ENCODE measurements at places on chromosomes 12 and 14. TPM values are rescaled to one million over a fixed set of nuclear protein-coding genes. Genes with fewer than 3 reads are reported as not detected.

GRCh38 chr14:24925771-24926374 lies 124.1 kb downstream of the STXBP6 start:
- H3K36me3 ChIP-seq, result no peaks in the 10 kb centered on the region
- no peak for DNase-seq
- no peaks in the 10 kb centered on the region for H3K27me3 ChIP-seq
- no peak overlapping the region for H3K4me3 ChIP-seq
- no peaks in the 10 kb centered on the region for H3K4me1 ChIP-seq

DNA sequence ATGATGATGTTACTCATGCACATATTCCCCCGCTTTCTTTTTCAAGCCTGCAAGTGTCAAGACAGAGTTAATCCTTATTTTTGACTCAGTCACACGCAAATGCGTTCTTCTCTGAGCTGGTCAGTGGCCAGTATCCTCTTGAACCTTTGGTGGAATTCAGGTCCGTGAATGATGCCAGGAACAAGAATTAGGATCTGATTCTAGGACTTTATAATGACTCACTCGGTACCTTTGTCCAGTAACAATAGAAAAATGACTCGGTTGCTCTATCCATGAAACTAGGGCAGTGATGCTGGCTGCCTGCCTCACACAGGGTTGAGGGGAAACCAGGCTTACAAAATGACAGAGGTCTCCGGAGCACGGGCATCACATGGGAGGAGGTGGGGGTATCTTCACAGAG lies 185.8 kb upstream of the NUDT4 start:
- DNase-seq, result peak; percentile 67
- H3K27me3 ChIP-seq, result no peaks in the 10 kb centered on the region
- no peaks in the 10 kb centered on the region for H3K36me3 ChIP-seq
- H3K4me1 ChIP-seq, result no peaks in the 10 kb centered on the region
- peak overlapping the region; percentile 55 for H3K27ac ChIP-seq
- H3K4me3 ChIP-seq, result no peak overlapping the region

GRCh38 chr14:55201219-55202101 lies 10.1 kb upstream of the DLGAP5 start:
- H3K36me3 ChIP-seq, result no peaks in the 10 kb centered on the region
- H3K4me1 ChIP-seq, result no peaks in the 10 kb centered on the region
- H3K27ac ChIP-seq, result no peak overlapping the region
- no peak overlapping the region for H3K4me3 ChIP-seq
- DNase-seq, result no peak
- H3K27me3 ChIP-seq, result peaks cover 2% of the 10 kb centered on the region

DNA sequence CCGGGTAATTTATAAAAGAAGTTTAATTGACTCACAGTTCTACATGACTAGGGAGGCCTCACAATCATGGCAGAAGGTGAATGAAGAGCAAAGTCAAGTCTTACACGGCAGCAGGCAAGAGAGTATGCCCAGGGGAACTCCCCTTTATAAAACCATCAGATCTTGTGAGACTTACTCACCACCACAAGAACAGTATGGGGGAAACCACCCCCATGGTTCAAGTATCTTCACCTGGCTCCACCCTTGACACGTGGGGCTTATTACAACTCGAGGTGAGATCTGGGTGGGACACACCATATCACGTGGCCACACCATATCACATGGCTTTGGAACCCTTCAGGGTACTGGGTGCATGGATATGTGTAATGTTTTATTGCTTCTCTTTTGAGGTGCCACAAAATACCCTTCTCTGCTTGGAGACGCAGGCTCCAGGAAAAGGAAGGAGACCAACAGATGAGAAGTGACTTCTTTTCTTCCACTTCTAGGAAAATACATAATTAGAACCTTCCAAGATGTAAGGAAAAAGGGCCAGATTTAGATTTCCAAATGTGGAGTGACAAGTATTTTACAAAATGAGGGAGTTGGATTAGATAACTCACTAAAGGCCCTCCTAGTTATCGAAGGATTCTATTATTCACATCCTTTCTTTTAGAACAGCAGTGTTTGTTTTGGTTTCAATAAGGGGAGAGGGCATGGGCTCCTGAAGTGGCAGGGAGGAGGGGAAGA lies 33.1 kb upstream of the ETFBKMT start:
- no peak overlapping the region for H3K27ac ChIP-seq
- H3K27me3 ChIP-seq, result no peaks in the 10 kb centered on the region
- no peaks in the 10 kb centered on the region for H3K4me1 ChIP-seq
- no peak overlapping the region for H3K4me3 ChIP-seq
- no peak for DNase-seq

GRCh38 chr12:117685110-117685926 lies 283.5 kb downstream of the KSR2 start:
- H3K27me3 ChIP-seq, result peaks cover 2% of the 10 kb centered on the region
- H3K4me3 ChIP-seq, result no peak overlapping the region
- H3K27ac ChIP-seq, result no peak overlapping the region
- no peaks in the 10 kb centered on the region for H3K4me1 ChIP-seq

GRCh38 chr12:46382408-46382963 lies 9.9 kb upstream of the SLC38A2 start:
- no peaks in the 10 kb centered on the region for H3K36me3 ChIP-seq
- H3K4me3 ChIP-seq, result peak overlapping the region; percentile 85
- peak overlapping the region; percentile 96 for H3K27ac ChIP-seq
- no peaks in the 10 kb centered on the region for H3K4me1 ChIP-seq

DNA sequence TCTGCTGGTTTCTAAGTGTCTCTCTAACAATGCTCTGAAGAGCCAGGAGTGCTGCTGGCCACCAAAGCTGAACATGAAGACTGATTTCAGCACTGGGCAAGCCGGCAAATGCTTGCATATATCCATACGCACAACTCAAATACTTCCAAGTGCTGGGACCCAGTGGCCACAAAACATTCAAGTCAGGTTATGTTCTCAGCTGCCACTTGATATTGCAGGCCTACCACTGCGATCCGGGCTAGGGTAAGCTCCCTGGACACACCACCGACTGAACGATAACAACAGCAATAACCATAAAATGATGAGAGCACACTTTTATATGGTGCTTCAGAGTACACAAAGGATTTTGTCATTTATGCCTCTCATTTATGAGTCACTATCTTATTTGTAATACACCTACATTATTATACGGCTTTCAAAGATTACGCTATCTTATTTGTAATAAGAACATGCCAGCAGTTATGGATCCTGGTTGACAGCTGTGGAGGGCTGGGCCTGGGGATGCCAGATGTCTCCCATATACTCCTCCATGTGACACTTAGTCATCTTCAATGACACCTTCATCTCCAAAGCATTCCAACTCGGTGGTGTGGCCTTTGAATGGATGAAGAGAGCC lies 35.5 kb downstream of the CRACR2A start:
- DNase-seq, result no peak
- no peak overlapping the region for H3K27ac ChIP-seq
- H3K36me3 ChIP-seq, result no peaks in the 10 kb centered on the region
- H3K27me3 ChIP-seq, result no peaks in the 10 kb centered on the region

DNA sequence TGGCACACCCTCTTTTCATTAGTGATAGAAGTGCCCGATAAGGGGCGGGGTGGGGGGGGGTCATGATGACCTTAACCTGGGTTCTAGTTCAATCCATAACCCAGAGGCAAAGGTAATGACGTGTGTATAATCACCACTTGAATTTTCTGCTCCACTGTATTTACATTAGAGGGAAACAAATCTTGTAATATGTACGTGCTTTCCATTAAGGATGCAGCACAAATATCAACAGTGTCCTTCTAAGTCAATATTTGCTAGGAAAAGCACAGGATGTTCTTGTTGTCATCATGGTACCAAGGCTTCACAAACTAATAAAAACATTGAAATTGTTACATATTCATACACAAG lies 121.2 kb upstream of the SLC38A2 start:
- no peak overlapping the region for H3K27ac ChIP-seq
- H3K36me3 ChIP-seq, result no peaks in the 10 kb centered on the region
- no peak overlapping the region for H3K4me3 ChIP-seq
- DNase-seq, result no peak

GRCh38 chr12:104371043-104371870 lies 67.7 kb downstream of the EID3 start:
- no peak overlapping the region for H3K27ac ChIP-seq
- no peaks in the 10 kb centered on the region for H3K36me3 ChIP-seq
- no peak for DNase-seq
- no peak overlapping the region for H3K4me3 ChIP-seq
- H3K27me3 ChIP-seq, result no peaks in the 10 kb centered on the region
- H3K4me1 ChIP-seq, result no peaks in the 10 kb centered on the region

- H3K4me1 ChIP-seq, result no peaks in the 10 kb centered on the region
- H3K27ac ChIP-seq, result no peak overlapping the region
- no peaks in the 10 kb centered on the region for H3K27me3 ChIP-seq
- no peak overlapping the region for H3K4me3 ChIP-seq
- H3K36me3 ChIP-seq, result no peaks in the 10 kb centered on the region
Measured at GRCh38 chr12:94202245-94203180, 54.1 kb downstream of the PLXNC1 start.

GRCh38 chr12:123696646-123697045 lies 15.5 kb upstream of the ATP6V0A2 start:
- H3K4me1 ChIP-seq, result no peaks in the 10 kb centered on the region
- H3K27me3 ChIP-seq, result no peaks in the 10 kb centered on the region
- no peak overlapping the region for H3K4me3 ChIP-seq
- H3K36me3 ChIP-seq, result no peaks in the 10 kb centered on the region
- no peak for DNase-seq

Gene CLEC1B
- not detected for total RNA-seq

Gene SNAPC1
- 7.0 TPM for total RNA-seq

Gene FERMT2
- total RNA-seq, result 205 TPM

Gene IFNG-AS1
- 0.54 TPM for total RNA-seq

Gene DAO
- total RNA-seq, result not detected

Gene DHRS2
- total RNA-seq, result not detected

Gene INHBE
- total RNA-seq, result not detected

Gene TMX1
- total RNA-seq, result 24.3 TPM
